ENCODE measurements at places on chromosomes 6 and 20.

- no peak for DNase-seq
Measured at GRCh38 chr20:47551841-47552240, 50.2 kb downstream of the NCOA3 start.

DNA sequence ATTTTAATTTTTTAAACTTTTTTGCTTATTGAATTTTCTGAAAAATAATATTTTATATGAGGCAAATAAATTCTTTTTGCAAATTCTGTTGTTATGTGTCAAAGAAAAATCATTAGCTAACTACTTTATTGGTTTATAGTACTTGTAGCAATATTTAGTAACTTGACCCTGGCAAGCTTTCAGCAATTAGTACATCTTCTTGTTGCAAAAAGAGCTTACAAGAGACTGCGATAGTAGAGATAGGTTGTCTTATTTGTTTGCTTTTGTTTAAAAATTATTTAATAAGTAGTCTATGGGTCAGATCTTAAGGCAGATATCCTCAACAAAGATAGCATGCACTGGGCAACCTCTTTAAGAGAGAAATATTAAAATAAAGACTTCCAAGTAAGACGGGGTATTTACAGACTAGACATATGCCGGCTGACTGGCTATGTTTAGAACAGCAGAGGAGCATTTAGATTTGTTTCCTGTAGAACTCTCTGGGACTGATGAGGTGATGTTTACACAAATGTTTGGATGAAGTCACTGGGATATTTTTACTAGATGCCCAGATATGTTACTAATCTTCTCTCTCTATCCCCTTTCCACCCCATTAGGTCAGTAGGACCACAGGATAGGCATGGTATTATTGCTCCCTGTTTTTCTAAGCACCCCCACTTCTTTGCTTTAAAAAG is 25.0 kb downstream of the VGLL2 start:
- no peak for DNase-seq

DNA sequence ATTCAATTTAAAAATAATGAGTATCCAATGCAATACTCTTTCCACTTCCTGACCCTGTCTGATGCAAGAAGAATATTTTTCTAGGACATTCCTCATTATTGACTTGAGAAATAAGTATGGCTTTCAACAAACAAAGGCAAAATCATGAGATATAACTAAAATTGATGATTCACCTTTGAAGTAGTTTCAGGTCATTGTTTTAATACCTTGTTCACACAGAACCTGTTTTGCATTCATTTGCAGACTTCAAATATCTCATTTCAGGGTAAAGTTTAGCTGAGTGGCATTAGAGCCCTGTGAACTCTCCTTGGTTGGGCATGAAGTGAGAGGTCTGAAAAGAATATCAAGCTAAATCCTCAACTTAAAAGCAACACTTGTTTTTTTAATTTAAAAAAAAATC is 309.2 kb downstream of the NRN1 start:
- DNase-seq = no peak

DNA sequence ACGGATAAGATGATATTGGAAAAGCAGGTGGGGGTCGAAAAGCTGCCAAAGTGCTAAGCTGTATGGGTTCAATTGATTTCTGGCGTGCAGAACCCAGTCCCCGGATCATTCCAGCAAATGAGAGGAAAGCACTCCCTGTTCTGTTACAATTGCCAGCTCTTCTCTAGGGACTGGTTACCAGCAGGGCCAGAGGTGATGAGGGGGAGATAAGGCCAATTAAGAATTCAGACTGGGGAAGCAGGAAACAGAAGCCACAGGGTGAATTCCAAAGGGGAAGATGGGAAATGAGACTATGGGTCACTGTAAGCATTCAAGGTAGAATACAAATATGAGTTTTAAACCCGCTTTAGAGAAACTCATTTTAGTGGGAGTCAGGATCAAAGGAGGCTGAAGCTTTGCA is 349.4 kb upstream of the MAP3K7 start:
- DNase-seq = no peak

DNA sequence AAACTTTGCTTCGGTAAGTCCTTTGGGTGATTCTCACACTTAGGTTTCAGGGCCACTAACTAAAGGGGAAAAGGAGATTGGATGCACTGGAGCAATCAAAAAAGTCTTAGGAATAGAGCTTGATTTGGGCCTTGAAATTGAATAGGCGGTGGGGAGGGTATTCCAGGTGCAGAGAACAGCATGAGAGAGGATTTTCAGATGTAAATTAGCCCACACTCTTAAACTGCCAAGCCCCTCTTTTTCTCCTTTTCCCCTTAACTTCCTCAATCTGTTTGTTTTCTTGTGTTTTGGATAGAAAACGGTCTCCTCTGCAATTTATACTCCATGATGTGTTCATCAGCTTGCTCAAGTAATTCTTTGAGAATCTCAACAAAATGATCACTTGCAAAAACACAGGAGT is 62.1 kb upstream of the RIPOR2 start:
- no peak for DNase-seq

GRCh38 chr20:41347523-41348429 is 7.2 kb downstream of the LPIN3 start:
- DNase-seq = no peak

GRCh38 chr6:98975421-98975820 is 27.7 kb upstream of the FBXL4 start:
- no peak for DNase-seq
